Activated T-cell treated with anti-CD3 and anti-CD28 coated beads, Interleukin-2, amount 50 U/mL, for 1 hour (primary cell): ENCODE measurements at places on chromosomes 1 and 21.

DNA sequence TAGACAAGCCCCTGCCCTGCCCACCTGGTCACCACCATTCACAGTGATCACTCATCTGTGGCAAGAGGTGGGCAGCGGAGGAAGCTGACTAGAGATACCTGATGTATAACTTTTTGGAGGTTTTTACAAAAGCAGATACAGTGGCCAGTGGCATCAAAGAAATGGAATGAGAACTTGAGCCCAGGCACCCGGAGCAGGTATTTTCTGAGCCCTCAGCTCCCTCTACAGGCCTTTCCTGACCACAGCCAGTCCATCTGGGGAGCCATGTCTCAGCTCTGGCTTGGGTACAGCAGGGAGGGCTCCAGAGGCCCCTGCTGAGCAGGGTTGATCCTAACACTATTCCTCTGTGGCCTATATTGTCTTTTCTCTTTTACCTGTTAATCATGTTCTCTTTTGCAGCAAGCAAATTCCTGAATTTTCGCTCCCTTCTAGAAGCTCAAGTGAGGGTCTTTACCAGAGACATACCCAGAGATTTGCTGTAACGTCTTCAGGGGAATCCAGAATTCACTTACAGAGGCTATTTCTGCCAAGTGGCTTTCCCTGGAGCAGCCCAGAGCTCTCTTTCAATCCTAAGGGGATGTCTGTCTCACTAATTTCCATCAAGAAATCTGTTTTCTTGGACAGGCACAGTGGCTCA is 27.3 kb downstream of the GPR157 start:
- DNase-seq, result no peak

DNA sequence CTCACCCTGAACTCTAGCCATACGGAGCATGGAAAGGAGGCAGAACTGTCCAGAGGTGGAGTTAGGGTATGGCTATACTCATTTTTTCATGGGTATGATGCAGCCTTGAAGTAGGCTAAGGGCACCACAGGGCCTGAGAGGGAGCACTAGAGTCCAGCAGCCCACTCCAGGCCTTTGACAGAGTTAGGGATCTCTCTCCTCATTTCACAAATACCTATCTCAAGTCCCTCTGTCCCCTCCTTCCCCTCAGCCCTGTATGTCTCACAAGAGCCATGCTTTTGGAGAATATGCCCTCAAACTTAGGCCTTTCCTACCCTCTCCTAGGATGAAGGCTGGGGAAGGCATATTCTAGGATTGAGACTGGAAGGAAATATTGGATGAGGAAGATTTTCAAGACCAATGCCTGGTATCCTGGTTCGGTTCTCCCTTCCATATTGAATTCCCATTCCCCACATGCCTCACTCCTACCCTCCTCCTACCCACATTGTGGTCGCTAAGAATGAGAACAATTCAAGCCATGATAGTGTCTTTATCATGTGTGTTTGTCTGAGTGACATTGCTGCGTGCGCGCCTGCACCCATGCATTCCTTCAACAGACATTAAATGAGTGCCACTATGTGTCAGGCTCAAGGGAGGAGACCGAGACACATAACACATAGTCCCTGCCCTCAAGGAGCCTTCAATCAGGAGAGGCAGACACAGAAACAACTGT is 2.6 kb upstream of the NECTIN4 start:
- no peak for DNase-seq

DNA sequence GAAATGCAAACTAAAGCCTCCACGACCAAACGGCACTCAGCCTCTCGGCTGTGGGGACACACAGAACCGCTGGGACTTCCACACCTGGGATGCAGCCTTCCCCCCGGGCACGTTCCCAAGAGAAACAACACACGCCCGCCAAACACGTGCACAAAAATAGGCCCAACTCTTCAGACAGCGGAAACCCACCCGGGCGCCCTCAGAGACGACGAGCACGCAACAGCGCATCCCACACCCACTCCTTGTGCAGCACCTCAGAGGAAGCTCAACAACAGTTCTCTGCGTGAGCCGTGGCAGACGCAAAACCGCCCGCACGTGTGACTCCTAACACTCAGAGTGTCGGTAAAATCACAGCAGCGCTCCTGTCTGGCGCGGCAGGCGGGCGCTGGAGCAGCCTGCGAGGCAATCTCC is 5.3 kb downstream of the C1orf159 start:
- DNase-seq, result no peak

DNA sequence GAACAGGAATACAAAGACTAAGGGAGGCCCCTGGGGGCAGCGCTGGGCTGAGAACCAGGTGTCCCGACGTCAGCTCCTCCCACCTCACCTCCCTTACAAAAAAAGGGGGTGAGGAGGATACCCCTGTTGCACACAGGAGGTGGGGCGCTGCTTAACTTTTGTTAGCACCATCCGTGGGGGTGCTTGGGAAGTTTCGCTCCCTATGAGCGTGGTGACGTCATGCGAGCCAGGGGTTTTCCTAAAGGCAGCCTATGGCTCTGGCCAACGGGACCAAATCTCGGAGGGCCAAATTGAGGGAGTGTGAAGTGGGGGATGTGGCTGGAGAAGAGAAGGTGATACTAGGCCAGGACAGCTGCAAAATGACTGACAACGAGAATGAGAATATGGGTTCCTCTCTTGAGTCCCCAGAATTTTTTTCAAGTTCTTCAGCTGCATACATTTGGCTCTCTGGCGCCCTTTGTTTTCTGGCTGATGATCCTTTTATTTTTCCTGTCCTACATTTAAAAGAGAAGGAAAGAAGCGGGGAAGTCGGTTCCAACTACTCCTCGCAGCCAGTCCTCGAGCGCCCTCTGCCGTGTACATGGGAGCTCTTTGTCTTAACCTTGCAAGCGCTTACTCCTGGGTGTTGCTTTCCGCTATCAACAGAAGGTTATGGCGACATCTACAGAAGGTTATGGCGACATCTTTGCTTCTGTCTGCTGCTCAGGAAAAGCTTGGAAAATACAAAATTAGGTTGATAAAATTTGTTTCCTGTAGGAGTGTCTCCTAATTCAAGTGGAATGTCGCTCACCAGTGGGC is 48.0 kb upstream of the ZC3H11B start:
- no peak for DNase-seq

DNA sequence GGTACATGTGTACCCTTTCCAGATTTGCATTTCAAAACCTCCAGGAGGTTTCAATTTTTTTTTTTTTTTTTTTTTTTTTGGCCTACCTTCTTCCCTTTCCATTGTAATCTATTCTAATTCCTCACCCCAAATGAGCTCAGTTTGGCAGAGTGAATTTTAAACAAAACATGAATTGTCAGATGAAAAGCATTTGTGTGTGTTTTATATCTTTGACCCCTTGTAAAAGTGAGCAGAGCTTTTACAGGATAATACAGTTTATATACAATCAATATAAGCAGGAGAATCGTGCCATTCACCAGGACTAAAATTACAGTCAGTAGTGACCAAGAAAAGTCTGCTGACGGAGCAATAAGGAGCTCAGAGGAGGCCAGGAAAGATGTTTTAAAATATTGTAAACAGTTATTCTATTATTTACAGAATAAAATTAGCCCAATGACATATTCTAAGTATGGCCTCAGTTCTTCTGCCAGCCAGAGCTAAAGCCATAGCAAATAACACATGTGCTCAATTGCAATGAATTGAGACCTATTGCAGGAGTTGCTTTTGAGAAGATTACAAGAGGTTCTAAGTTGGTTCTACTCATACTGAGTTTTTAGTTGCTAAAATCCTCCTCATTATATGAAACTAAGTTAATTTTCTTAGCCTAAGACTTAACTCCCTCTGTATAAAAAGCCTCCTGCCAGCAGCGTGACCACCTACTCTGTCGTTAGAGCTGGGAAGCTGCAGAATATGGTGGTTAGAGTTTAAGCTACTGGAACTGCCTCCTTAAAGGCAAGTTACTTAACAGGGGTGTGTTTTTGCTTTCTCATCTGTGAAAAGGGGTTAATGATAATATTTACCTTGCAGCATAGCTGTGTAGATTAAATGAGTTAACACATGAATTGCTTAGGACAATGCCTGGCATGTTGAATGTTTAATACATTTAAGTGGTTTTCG is 50.8 kb upstream of the ZNF326 start:
- no peak for DNase-seq

DNA sequence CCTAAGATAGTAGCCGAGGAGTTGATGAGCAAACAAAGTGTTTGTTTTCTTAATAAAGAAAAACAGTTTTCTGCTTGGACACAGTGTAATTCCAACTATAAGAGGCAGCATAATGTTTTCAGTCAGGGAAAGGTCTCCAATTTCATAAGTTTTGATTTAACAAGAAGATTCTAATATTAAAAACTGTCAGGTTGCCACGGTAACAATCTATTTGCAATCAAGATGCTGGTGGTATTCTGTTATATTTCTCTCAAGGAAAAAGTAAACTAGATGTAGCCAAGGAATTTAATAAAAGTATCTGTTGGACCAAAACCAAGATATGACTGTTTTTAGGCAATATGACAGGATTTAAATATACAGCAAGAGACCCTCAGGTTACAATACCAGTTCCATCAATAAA is 211.7 kb downstream of the SMYD3 start:
- DNase-seq, result no peak

DNA sequence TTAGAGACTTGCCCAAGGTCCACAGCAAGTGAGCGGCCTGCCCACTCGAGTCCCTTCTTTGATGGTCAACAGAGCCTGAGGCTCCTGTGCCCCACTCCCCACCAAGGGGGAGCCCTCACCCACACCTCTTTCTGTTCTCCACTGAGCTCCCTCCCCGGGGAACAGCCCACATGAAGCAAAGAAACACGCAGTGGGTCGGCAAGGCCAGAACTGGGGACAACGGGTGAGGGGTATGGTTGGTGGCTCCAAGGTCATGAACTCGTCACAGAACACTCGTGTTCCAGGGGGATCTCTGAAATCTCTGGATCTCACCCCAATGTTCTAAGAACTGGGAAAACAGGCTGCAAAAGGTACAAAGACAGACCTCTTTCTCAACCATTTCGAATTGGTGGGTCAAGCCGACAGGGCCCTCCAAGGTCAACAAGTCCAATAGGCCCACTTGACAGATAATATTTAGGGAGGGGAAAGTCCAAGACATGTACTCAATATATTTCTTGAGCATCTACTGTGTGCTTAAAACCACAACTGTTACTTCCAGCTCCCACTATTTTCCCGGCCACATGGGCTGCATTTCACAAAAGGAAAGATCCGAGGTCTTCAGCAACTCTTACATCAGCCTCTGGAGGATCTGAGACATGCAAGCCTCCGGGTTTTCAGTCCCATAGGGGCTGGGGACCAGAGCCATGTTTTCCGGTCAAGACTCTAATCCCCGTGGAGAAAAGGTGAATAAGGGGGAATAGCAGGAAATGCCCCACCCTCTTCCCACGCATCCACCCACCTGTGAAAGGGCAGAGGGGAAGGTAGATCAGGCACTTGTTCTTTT is 1.1 kb upstream of the RAP1GAP start:
- DNase-seq, result no peak

DNA sequence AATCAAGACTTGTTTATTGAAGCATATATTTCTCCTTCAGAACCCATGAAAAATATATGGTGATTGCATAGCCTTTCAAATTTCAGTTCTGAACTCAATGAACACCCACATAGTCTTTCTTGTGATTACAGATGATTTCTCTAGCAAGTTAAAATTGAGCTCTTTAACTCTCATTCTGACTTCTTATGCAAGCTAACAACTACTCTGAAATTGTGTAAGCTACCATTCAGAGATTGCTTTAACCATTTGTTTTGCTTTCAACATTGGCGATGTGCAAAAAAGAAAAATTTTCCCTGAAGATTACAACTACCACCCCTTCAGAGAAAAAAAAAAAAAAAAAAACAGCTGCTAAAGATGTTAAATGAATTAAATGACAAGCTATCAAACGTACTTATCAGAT is 193.9 kb downstream of the DAB1 start:
- DNase-seq, result no peak

GRCh38 chr1:15427280-15427666 is 11.0 kb upstream of the CTRC start:
- no peak for DNase-seq

DNA sequence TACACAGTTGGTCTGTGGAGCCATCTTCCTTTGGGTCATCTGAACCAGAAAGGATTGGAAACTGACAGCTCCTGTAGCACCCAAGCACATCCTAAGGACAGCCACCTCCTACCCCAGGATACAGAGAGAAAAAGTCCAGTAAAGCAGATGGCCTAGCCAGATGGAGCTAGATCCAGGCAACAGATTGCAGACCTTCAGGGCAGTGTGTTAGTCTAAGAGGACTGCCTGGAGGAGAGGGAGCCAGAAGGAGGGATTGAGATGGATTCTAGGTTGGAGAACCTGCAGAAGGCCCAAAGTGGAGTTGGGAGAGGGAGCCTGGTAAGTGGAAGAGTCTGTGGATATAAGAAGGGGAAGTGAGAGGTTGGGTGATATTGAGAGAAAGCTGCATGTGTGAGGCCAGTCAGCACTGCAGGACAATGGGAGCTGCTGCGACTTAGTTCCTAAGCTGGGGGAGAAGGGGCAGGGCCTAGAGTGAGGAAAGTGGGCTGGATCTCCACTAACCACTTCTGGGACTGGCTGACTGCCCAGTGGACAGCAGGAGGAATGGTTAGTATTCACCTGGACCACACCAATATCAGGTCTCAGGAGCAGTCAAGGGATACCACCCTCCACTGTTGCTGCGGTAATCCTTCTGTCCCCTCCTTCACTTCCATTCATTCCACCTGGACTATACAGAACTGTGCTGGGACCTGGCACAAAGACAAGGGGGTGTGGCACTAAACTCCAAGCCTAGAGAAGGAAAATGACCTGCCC is 13.4 kb downstream of the BCAN start:
- DNase-seq, result no peak

DNA sequence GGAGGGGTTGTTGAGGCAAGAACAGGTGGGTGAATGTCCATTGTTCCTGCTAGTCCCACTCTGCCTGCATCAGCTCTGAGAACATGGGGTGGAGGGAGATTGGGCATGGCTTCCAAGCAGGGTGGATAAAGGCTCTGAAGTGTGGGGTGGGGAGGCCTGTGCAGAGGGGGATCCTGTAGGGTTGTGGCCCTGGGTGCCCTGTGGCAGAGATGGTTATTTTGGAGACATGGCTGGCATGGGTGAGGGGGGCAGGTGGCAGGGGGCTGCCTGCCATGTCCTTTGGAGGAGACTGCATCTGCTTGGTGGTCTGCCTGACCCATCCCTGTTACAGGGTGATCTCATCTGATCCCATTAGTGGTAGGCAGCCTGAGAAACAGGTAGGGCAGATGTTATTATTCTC is 11.2 kb downstream of the MYOG start:
- no peak for DNase-seq

GRCh38 chr1:179824265-179824664 is 53.3 kb downstream of the TOR1AIP2 start:
- no peak for DNase-seq

DNA sequence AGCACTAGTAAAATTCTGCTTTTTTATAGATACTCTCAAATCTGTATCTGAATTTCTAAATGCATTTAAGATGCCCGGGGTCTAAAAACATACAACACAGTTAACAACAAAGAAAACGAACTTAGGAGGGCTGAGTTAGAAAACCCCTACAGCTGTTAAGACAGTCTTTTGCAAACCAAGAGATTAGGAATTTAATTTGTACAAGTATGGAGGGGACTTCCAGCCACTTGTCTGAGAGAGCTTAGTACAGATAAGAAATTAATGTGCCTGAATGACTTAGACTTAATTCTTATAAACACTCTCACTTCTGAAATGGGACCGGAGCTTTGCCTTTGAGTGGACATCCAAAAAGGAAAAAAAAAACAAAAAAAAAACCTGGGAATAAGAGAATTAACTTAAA is 61.6 kb downstream of the SMYD3 start:
- DNase-seq, result no peak
